Ecto neural progenitor cell (in vitro differentiated cells): ENCODE measurements at places on chromosomes 2 and 18.

DNA sequence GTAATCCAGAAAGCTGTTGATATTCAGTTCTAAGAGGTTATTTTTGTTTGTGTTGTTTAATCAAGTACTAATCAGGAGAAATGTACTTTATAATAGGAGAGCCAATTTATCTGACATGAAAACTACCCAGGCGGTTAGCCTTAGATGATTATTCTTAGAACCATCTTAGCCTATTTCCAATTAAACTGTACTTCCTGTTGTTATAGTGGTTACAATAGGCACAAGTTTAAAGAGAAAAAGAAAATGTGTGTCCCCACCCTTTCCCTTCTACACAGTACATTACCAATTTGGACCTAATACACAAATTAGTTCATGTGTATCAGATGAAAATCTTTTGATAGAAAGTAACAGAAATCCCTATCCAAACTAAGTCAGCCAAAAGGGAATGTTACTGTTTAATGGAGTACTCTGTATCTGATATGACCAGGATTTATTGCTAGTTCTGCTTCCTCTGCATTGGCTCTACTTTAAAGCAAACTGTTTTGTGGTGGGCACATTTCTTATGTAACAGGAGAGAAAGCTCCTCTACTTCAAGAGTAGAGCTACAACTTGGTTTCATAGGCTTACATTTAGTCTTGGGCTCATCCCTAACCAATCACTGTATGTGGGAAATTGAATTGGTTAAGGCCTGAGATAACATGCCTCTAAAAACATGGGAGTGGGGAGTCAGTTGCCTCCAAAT, 217.9 kb downstream of the UBE2E3 start:
- no peak for DNase-seq

GRCh38 chr18:13455471-13455870, 236.9 kb downstream of the LDLRAD4 start:
- no peak for DNase-seq

DNA sequence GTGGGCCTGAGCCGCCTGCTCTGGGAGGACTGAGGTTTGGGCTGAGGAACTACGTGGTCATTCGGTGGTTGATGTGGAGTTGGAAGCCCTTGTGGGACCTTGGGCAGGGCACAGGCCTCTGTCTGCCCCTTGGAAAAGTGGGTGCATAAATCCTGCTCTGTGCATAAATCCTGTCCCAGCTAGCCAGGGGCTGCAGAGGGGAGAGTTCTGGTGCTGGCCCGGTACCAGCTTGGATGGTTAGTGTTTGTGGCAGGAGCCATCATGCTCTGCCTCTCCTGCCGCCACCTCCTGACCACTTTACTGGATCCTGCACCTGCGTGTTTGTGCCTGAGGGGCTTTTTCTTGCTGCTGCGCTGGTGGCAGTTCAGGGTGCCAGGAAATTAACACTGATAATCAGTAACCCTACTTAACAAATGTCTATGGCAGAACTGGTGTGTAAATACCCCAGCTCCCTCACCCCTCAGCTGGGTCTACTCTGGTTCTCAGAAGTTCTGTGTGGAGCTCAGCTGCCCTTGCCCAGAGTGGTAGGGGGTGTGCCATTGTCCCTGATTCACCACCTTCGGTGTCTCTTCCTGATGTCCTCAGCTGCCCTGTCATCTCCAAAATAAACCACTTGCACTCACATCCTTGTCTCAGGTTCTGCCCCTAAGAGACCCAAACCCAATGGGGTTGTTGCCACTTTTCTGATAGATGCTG, 156.8 kb downstream of the GLI2 start:
- no peak for DNase-seq

DNA sequence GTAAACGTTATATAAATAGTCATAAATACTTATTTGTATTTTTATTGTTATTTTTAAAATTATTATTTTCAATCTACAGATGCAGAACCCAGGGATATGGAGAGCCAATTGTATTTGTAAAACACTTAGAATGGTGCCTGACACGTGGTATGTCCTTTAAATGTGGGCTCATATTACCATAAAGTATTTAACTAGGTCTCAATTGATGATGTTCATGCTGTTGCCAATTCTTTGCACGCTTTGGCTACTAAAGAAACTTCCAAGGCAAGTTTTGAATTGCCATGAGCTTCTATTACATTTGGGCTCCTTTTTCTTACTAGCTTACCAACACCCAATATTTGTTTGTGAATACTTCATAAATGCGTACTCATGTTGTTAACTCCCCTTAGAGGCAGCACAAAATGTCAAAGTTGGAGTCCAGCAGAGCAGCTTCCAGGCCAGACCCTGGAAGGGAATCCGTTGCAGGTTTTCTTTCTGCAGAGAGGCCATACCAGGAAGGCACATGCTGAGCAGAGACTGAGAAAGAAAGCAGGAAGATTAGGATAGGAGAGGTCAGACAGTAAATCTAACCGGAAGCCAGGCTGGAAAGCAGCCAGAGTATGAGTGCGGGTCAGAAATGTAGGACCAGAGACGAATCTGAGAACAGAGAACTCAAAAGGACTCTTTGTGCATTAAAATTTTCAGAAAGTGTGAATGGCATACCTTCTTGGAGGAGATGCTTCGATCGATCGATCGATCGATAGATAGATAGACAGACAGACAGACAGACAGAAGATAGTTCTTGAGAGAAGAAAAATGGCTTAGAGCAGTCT, 4.2 kb upstream of the NOSTRIN start:
- DNase-seq: no peak

- peak; percentile 61 for DNase-seq
Observed at GRCh38 chr2:209424199-209424701, 403 bp downstream of the MAP2 start.

- DNase-seq: no peak
Observed at GRCh38 chr2:160837416-160837815, 322.8 kb upstream of the TANK start.

- DNase-seq: no peak
Observed at GRCh38 chr2:232142049-232142448, 180.5 kb downstream of the DIS3L2 start.

DNA sequence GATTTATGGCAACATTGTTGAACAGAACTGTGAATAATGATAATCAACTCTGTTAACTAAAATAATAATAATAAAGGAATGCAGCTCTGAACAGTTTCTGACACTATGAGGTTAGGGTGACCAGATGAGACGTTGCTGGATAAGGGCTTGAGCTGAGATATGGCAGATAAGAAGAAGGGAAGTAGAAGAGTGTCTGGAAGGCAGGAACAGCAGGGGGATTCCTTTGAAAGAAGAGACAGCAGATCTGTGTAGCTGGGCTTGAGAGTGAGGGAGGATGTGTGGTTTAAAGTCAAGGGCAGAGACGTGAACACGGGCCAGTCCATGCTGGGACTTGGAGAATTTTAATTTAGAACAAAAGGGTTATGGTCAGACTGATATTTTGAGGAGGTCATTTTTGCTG, 273.1 kb upstream of the SLC14A2 start:
- no peak for DNase-seq
